ENCODE measurements at places on chromosomes 16 and 17.

- DNase-seq, result no peak
Observed at GRCh38 chr16:86752582-86753175, 174.3 kb downstream of the FOXL1 start.

GRCh38 chr16:48352648-48353390 lies 32.4 kb downstream of the SIAH1 start:
- DNase-seq, result no peak

DNA sequence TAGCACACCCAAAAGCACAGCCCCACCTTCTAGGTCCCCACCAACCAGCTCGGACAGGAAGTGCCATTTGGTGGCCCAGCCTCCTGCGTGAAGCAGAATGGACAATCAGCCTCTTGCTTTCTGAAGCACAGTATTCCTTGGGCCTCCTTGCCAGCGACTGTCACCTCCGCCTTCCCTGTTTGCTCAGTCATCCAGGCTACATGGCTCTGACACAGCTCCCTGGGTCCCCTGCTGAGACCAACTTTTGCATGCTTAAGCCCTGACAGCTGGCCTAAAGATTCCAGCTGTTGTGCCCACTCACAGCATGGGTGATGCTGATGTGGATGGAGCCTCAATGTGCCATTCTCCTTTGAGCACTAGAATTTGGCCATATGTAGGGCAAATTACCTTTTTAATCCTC lies 4.5 kb upstream of the CACNG5 start:
- no peak for DNase-seq

GRCh38 chr16:11094857-11095565 lies 150.6 kb downstream of the CLEC16A start:
- DNase-seq, result no peak

GRCh38 chr17:41777574-41778188 lies 8.8 kb downstream of the JUP start:
- no peak for DNase-seq

DNA sequence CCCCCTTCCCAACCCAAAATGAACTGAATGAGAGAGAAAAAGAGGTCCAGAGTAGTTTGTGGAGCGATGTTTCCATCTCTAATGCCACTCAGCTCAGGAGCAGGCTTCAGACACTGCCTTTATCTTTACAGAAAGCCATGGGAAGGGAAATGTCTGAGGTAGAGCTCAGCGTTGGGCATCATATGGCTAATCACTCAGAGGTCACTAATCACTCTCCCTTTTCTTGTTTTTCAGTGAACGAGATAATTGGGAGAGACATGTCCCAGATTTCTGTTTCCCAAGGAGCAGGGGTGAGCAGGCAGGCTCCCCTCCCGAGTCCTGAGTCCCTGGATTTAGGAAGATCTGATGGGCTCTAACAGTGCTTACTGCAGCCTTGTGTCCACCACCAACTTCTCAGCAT lies 9.8 kb downstream of the ESRP2 start:
- no peak for DNase-seq

DNA sequence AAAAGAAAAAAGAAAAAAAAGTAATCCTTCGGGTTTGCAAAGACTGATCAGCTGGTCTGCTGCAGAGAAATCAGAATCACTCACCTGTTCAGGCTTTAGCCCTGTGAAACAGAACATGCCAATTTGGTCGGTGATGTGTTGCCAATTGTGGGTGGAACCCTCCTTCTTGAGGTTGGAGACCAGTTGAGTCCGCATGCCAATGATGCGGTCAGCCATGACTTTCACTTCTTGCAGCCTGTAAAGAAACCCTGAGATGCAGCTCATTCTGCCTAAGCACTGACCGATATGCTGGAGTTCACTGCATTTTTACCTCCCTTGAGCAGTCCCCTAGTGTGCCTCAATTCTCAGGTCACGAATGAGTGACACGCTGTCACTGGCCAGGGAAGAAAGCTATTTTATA lies 24.8 kb upstream of the SLC38A7 start:
- DNase-seq, result no peak
